ENCODE measurements at places on chromosomes 6 and 20.

DNA sequence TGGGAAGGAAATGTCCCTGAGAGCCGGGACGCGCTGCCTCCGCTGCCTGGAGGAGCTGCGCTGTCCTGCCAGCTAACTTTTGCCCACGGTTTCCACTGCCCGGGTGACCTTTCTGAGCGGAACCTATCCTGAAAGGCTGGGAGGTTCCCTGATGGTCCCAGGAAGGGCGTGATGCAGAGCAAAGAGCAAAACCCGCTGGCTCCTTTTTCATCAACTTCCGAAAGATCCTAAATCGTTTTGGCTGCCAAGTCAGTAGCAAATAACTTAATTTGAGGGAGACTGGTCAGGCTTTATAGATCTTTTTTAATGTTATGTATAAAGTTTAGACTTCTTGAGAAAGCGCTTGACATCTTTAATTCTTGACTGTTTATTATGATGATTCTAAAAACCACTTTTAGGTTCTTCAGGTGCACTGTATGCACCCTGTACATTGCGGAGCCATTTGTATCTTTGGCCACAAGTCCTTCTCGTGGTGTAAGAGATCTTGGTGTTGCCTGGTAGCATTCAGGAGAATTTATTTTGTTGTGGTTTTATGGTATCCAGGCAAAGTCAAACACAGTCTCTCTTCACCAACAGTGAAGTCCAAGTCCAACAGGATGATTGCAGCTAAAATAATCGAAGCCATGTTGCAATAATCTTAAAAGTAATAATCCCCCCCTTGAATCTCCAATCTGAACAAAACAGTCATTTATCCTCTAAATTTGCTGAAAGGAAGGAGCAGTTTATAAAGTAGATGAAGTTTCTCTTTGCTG, at the start of gene SYNE1:
Gene SYNE1 (minus strand): TSS at position 67 of the 752 bp plus-strand sequence. CDS start 9,031 bp downstream, outside the sequence.
- no peak for DNase-seq

GRCh38 chr20:33332905-33333456, 50.0 kb downstream of the BPIFB1 start:
- DNase-seq, result no peak

DNA sequence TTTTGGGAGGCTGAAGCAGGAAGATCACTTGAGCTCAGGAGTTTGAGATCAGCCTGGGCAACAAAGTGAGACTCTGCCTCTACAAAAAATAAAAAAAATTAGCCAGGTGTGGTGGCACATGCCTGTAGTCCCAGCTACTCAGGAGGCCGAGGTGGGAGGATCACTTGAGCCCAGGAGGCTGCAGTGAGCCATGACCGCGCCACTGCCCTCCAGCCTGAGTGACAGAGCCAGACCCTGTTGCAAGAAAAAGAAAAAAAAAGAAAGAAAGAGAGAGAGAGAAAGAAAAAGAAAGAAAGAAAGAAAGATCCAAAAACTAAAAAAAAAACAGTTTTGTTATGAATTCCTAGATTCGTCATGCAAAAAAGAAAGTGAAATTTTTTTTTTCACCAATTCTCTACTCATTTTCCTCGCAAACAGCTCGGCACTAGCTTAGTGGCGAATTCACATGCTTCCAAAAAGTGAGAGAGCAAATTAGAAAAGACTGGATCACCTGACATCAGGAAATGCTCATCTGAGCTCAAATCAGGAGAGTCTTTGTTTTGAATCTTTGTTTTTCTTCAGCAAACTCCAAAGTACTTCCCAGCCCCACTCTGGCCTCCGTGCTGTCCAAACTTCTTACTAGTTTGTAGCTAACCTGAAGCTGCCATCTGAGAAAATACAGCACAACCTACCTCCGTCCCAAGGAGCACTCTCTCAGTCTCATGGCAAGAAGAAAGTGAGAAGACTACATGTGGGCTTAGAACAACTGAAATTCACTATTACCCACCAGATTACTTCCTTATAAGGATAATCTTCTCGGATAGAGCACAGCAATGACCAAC, 27.0 kb downstream of the IPCEF1 start:
- DNase-seq, result no peak

DNA sequence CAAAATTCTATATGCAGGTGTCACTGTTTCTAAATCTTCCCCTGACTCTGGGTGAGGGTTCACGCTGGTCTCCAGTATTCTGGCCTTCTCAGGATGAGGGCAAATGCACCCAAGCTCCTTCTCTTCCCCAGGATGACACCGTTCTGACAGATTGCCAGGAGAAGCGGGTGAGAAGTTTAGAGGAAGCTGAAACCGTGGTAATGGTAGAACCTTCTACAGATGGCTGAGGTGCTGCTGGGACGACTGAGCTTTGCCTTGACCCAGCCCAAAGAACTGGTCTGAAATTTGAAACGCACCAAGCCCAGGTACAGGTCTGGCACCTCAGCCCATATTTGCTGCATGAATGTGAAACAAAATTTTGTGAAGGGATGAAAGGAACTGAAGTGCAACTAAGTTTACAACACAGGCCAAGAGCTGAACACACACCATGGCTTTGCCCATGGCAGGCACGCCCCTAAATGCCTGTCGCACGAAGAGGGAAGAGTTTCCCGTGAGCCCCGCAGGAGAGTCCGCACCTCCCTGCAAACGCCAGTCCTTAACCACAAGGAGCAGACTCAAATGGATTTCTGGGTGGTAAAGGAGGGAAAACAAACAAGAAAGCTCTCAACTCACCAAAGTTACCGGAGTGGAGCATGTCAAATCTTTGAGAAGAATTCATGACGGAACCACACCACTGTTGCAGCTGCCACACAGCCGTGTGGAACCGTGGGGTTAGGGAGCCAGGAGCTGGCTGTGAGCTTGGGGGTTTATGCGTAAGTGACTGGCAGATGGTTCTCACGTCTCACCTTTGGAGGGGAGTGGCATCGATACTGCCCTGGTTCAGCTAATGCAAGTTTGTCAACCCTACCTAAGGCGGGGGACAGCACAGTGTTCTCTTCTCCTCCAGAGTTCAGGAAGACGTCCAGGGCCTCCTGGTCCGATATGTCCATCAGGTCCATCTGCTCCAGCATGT, 138.9 kb downstream of the DTNBP1 start:
- DNase-seq, result no peak

DNA sequence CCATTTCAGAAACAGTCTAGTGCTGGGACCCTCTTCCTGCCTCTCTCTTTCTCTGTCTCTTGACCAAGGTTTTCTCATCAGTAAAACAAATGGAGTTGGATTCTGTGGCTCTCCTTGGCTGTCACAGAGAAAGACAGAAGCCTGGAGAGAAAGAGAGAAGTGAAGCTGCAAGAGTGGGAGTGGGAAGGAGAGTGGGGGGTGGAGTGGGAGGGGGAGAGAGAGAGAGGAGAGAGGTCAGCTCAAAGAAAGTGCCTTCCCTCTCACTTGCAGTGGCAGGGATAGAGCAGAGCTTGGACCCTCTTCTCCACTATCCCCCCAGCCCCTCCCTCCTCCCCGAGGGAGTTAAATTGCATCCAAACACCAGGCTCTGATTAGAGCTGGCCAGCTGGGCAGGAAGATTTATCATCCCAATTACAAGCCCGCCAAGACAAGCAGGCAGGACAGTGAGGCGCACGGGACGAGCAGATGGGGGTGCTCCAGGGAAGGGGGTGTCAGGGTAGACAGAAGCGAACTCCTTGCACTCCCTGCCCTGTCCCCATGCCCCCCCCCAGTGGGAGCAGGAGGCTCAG, 74.3 kb downstream of the CD40 start:
- DNase-seq, result no peak

DNA sequence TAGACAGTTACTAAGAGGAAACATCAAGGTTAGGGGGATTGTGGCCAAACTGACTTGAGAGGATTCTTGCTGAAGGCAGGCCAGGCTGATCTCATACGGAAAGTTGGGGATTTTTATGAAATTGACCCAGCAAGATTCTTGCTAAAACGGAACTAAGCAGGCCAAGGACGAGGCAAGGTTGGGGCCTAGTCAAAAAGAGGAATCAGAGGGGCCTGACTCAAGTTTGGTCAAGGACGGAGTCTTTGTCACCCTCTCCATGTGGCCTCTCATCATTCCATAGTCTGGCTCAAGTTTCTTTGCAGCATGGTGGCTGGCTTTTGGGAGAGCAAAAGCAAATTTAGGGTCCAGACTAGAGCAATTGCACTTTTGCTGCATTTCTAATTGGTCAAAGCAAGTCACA, 7.9 kb upstream of the HECA start:
- no peak for DNase-seq

- DNase-seq, result no peak
Measured at GRCh38 chr20:38883081-38883980, 42.9 kb upstream of the FAM83D start.

GRCh38 chr6:121733234-121733633, 297.8 kb downstream of the GJA1 start:
- no peak for DNase-seq

GRCh38 chr6:30541515-30542403, 14.5 kb downstream of the GNL1 start:
- DNase-seq, result no peak

GRCh38 chr6:27260369-27260768, 12.9 kb downstream of the PRSS16 start:
- no peak for DNase-seq
